ENCODE measurements at places on chromosomes 4 and X.

- DNase-seq: no peak
Observed at GRCh38 chr4:147633113-147633512, 15.9 kb downstream of the TMEM184C start.

GRCh38 chr4:84279678-84280077 lies 219.4 kb downstream of the NKX6-1 start:
- no peak for DNase-seq

- no peak for DNase-seq
Observed at GRCh38 chrX:23376581-23376980, 41.9 kb downstream of the PTCHD1 start.

GRCh38 chr4:48620093-48620492 lies 130.0 kb downstream of the ZAR1 start:
- no peak for DNase-seq

DNA sequence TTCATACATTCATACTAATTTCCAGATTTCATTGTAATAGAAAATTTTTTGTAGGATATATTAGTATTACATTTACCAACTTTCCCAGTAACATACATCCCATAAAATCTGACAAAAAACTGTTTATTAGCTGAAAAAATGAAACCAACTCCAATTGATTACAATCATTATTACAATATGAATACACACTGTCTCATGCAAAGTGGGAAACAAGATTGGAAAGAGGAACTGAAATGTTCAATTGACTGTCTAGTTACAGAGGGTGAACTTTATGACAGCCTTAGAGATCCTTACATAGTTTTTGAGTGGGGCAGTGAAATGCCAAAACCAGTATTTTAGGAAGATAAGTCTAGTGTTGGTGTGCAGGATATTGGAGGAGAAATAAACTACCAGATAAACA lies 2.3 kb upstream of the AMBN start:
- DNase-seq: no peak

- DNase-seq: no peak
Observed at GRCh38 chr4:79964400-79965211, 108.4 kb downstream of the ANTXR2 start.

- DNase-seq: no peak
Observed at GRCh38 chr4:20645236-20645635, 55.0 kb upstream of the PACRGL start.

- no peak for DNase-seq
Observed at GRCh38 chr4:149486861-149487260, 328.8 kb downstream of the IQCM start.

DNA sequence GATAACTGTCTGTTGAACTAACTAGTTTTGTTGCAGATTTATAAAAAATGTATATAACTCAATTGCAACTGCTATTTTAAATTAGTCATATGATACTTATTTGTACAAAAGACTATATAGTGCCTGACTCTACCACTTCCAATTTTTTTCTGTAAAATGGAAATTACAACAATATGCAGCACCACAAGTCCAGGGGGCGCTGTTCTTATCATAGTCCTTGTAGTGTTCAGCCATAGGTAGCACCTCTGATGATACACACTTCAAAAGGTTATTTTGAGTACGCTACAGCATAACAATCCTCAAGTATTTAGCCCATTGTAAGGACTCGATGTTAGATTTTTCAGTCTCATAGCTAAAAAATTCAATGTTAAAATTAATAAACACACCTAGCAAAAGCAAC lies 174.9 kb downstream of the CORIN start:
- DNase-seq: no peak

GRCh38 chrX:11670316-11670715 lies 4.6 kb upstream of the ARHGAP6 start:
- no peak for DNase-seq

DNA sequence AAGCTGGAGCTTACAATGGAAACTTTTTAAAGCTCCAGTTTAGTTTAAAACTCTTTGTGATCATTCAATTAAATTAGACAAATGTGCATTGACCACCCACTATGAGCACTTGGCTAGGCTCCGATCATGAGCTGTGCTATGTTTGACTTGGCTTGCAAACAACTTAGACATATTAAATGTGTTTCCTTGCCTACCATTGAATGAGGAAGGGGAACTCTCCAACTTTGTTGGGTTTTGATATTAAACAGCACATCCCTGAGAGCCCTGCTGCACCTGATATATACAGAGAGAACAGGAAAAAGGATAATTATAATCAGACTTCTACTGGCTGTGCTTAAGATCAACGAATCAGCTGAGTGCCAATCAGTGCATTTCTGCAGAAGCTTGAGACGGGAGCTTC lies 71.4 kb upstream of the ADGRL3 start:
- no peak for DNase-seq

DNA sequence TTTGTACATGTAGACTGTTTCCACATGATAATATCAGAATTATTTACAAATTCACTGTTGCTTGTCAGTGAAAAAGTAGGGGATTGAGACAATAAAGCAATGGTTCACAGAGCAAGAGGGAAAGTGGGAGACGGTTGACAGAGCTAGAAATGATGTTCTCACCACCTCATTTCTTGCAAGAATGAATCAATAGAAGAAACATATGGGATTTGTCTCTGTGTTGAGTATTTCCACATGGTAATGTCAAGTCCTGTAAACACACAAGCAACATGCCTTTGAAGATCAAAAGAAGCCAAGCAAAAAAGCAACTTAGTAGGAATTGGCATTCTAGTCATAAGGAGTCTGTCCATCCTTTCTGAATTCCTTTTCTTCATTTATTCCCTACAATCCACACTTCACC lies 1806.6 kb upstream of the AGA start:
- no peak for DNase-seq

GRCh38 chrX:43218198-43218597 lies 437.9 kb upstream of the MAOA start:
- DNase-seq: no peak

DNA sequence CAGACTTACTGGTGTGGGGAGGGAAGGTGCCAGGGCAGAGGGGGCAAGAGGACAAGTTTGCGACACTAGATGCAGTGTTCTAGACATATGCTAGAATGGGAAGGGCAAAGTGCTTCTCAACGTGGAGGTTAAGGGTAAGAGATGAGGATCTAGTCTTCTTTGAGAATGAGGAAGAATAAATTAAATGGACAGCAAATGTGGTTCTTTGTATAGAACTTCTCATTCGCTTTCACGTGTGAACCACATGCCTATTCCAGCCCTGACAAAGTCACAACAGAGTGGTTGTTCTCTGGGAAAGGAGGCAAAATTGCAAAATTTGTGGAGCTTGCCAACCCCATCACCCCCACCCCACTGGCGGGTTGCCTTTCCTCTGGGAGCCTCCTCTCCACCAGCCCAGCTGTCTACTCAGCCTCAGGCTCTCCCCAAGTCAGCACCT lies 1.5 kb upstream of the ANXA5 start:
- no peak for DNase-seq

DNA sequence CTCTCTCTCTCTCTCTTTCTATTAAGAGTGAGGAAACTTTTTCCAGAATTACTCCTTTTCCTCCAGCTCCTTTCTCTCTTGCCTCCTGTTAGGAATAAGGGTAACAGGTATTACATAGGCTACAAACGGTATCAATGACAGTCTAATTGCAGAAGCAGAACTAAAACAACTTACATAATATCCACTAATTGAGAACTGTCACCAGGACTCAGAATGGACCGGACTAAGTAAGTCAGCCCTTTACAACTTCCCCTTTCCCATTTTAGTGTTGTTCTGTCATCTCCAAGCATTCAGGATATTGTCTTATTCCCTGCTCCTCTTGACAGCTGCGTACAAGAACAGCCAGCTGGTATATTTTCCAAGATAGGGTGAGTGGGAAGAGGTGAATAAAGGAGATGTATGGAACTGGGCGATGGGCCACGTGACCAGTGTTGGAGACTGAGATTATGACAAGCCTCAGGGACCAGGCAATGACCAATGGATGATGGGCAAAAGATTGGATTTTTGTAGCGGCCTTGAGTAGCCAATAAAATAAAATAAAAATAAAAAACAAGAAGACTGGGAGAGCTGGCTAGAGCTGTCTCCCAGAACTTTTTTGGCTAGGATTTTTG lies 2.3 kb upstream of the FNIP2 start:
- no peak for DNase-seq
